ENCODE measurements at places on chromosomes 4 and X.

- peak; percentile 41 for DNase-seq
Measured at GRCh38 chr4:139853309-139853708, 187.7 kb downstream of the MGST2 start.

DNA sequence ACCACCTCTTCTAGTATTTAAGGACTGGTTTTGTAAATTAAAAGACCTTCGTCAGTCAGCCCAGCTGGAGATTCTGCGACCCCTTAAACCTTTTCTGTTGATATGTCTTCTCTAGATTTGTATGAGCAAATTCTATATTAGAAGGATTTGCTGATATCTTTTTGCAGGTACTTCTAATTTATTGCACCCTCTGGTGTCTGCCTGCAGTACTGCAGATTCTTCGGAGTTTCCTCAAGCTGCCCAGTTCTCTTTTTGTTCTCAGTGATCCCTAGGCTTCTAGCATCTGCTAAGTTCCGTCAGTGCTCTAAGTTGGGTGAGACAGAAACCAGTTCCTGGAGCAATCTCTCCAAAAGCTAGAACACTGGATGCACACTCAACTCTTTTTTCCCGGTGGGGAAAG is 545.2 kb downstream of the C4orf33 start:
- DNase-seq = peak; percentile 48

DNA sequence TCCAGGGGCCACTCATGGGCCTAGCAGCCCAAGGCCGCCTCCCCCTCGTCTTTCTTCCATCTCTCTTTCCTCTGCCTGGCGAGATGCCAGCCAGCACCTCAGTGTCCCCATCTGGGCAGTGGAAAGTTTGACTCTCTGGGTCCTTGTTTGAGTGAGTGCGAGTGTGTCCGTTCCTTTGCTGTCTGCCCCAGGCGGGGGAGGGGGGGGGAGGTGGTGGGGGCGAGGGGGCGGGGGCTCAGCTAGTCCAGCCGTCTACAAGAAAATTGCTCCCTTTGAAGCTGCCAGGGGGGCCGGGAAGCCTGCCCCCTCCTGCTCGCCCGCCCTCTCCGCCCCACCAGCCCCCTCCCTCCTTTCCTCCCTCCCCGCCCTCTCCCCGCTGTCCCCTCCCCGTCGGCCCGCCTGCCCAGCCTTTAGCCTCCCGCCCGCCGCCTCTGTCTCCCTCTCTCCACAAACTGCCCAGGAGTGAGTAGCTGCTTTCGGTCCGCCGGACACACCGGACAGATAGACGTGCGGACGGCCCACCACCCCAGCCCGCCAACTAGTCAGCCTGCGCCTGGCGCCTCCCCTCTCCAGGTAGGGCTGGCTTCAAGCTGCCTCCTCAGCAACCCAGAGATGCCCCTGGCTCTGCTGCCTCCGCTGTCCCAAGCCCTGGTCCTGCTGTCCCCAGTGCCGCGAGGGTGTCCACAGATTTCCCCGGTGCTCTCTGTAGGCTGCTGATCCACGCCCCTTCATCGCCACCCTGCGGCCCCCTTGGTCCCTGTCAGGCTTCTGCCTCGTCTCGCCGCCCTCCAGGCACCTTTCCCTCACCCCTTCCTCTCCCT is at the start of gene BGN:
BGN (plus strand) TSS at position 440 of the 821 bp plus-strand sequence. CDS start 9,652 bp downstream, outside the sequence.
- no peak for DNase-seq

GRCh38 chrX:31545726-31546125 is 473.9 kb upstream of the FTHL17 start:
- no peak for DNase-seq

DNA sequence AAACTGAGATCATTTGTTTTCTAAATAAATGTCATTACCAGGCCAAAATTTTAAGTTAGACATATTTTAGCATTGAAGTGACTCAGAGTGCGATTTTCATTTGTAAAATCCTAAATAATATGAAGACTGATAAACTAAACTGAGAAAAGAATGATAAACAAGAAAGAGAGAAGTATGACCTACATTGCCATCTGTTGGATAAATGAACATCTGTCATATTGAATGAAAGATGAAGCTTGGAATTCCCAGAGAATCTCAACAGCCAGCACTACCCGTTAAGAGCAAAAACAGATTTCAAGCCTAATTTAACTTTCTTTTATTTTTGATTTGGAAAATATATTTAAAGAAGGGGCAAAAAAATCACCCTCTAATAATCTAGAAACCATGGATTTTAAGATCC is 591.0 kb upstream of the ATOH1 start:
- no peak for DNase-seq

DNA sequence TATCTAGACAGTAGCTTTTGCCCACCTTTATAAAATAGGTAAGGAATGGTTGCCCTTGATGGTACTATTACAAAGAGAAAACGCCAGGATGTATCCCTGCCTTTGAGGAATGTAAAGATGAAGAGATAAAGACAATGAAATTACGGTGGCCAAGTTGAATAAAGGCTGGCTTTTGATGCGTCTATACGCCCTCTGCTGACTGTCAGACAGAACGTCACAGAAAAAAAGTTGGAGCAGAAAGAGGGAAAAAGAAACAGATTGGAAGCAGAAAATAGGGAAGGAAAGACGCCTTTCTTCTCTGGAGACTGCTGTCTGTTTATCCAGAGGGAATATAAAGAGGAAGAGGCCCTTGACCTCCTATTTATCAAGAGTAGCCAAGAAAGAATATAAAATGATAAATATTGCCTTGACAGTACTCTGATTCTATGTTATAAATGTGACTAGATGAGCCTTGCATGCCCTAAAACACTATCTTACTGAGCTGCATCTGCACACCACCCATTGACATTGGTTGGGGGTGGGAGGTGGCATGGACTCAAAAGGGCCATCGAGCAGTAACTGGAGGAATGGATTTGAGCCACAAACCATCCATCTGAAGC is 30.6 kb downstream of the PCDH19 start:
- no peak for DNase-seq

- DNase-seq = no peak
Measured at GRCh38 chrX:103220511-103221323, 5.8 kb downstream of the BEX4 start.

- no peak for DNase-seq
Measured at GRCh38 chr4:15725608-15726007, 22.7 kb downstream of the BST1 start.

DNA sequence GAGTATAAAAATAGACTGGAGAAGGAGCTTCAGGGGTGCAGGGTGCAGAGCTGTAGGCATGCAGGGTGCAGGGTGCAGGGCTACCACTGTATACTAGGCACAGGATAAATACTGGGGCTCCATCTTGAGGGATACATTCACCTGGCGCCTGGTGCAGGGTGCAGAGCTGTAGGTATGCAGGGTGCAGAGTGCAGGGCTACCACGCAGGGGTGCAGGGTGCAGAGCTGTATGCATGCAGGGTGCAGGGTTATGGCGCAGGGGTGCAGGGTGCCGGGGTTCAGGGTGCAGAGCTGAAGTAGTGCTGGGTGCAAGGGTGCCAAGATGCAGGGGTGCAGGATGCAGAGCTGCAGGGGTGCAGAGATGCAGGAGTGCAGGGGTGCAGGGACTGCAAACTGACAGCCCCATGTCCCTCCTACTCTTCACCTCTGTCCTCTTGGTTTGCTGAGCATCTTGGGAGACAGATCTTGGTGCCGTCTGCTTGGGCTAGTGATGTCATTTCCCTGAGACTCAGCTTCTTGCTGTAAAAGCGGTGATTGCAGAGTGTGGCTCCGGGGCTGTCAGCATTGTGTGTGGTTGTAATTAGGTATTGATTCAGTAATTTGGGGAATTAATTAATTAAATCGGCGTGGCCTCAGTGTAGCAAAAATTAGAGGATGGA is 91.2 kb downstream of the ADRA2C start:
- DNase-seq = no peak

DNA sequence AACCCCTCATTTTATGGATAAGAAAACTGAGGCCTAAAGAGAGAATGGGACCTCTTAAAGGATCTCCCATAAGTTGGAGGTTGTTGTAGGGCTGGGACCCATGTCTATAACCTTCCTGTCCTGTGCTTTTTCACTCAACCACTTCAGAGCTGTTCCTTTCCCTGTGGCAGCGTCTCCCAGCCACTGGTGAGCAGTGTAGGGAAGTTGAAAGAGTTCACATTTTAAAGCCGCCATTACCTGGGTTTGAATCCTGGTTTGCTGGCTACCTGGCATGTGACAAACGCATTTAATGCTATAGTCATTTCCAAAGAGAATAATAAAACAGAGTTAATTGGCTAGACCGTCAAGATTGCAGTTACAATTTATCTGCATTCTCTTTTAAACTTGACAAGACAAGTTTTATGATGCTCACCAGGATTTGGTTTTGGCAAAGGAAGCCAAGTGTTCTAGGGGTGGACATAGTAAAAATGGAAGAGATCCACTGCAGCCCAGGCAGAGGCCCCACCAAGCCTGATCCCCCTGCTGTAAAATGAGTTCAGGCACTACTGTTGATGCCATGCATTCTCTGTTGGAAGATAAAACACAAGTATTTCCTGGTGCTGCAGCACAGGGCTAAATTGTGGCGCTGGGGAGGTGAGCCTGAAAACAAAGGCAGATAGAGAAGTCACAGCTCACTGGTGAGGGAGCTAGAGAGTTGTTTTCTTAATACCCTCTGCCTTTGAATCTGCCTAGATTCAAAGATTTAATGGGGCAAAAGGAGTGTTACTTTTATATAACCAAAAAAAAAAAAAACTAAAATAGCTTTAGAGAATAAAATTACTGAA is 218.7 kb downstream of the NWD2 start:
- DNase-seq = peak; percentile 5

DNA sequence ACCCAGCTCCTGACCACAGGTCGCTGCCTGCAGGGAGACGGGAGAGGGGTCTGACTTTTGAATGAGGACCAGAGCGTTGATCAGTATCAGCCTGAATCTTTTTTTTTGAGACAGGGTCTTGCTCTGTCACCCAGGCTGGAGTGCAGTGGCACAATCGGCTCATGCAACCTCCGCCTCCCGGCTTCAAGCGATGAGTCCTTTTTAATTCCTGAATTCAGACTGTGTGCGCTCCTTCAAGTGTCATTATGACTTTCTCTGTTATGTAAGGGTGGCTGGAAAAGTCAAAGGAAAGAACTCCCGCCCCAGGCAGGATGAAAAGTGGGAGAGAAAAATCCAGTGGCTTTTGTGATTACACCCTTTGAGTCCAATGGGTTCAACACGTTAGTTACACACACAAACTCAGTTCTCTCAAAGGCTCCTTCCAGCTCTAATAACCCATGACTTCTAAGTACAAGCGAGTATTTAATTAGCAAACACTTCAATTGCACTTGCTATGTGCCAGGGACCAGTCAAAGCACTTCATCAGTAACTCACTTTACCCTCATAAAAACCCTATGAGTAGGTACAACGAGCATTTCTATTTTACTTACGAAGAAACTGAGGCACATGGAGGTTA is 44.4 kb downstream of the PDHA1 start:
- DNase-seq = no peak

DNA sequence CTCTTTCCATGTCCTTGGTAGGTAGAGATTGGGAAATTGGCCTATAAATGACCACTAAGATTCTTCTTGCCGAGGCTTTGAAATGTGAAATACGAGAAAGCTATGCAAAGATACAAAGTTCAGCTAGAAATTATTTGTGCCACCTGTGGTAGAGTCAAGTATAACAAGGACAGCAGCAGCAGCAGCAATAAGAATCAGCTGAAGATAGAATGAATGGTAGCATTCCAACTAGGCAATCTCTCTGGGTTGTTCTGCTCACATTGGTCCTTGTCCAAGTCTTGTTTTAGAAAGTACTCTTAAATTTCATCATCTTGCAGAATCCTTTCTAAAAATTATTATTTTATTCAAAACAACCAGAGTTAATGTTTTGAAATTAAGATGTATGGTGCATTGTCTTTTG is 67.8 kb upstream of the PCDH10 start:
- DNase-seq = no peak

GRCh38 chrX:2654436-2655340 is 36.4 kb upstream of the CD99 start:
- no peak for DNase-seq

DNA sequence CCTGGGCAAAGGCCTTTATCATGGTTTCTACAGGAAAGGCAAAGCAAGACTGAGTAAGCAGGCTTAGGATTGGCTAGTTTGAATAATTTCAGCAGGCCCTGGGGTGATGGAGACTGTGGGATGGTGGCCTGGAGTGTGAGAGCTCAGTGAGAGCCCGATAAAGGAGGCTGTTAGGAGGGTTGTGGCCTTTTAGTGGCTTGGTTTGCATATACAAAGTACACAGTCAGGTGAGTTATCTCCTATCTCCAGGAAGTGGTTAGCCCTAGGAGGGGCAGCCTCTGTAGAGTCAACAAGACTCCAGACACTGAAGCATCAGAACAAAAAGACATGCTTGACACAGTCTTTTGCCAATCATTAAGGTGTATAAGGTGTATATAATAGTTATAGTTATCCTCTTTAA is 157.2 kb downstream of the CFAP299 start:
- no peak for DNase-seq

DNA sequence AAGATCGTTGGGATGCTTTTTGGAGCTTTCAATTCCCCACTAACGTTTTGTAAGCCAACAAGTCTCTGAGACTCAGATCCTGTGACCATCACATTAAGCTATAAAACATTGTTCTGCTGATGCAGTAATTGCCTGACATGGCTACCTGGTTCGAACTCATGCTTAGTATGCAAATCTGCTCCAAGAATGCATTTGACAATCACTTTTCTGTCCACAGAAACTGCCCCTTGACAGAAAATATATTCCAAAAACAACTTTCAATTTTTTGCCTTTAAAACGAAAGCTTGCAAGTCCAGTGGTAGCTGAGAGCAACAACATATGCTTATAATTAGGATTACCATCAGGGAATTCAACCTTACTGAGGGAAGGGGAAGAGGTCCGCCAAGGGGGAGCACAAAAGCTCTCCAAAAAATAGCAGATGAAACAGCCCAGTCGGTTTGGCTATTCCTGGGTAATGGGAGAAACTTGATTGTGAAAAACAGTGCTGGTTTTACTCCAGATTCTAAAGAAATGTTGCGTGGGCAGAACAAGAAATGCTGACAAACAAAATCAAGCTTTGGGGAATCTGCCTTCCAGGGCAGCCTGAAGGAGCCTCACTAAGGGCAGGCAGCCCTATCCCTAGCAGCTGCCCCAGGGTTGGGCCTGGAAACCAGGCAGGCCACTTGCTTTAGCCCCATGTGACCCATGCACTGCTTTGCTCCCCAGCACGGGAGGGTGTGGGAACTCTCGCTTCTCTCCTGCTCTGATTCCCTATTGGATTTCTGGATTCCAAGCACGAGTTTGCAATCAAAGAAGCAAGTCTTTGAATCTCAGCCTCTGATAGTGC is 160.7 kb upstream of the LDB2 start:
- no peak for DNase-seq

DNA sequence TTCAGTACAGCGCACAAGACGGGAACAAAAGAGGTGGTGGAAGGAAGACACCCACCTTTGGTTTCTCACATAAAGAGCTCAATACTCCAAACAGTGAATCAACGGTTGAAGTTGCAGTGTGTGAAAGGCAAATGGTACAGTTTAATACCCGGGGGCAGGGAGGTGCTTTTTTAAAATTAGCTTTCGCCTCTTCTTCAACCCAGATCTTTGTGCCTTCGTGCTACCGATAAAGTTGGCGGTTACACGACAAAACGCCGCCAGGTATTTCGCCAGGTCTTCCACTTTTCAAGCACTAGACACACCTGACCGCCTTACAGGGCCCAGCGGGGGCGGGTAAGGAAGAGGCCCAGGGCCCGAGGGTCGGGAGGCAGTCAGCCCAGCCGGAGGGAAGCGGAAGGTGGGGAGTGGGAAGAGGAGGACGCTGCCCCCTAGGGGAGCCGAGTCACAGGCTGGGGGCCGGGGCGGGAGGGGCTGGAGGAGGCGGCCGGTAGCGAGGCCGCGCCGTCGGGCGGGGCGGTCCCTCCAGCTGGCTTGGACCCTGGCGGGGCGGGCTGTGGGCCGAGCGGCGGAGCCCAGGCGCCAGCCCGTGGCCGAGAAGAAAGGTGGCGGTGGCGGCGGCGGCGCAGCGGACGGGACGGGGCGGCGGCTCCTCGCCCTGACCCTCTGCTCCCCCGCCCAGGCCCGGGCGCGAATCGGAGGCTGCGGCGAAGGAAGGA is 16.0 kb downstream of the UTP3 start:
- DNase-seq = no peak
